Stimulated activated naive CD8-positive, alpha-beta T cell treated with anti-CD3 and anti-CD28 coated beads, Interleukin-15, Interleukin-2, amounts not matched to agents 100 U/mL and 50 U/mL, for 24 hours (primary cell): ENCODE measurements at places on chromosomes 5 and 9.
A peak's percentile ranks its signal among the peaks of the same experiment; 100 is the strongest.

DNA sequence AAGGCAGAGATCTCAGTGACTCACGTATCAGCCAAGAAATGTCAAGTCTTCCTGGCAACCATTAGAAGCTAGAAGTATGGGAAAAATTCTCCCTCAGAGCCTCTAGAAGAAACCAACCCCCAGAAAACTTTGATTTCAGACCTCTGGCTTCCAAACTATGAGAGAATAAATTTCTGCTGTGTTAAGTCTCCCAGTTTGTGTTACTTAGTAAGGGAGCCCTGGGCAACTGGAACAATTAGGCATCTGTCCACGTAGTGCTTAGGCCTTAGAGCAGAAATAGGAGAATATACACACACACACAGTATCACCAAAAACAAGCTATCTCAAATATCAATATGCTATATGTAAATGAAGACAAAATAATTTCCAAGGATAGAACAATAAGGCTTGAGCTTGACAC, 894.8 kb upstream of the CDH10 start:
- DNase-seq = no peak

- no peak for DNase-seq
These were observed 287.8 kb upstream of the RASA1 start for GRCh38 chr5:86979811-86980411.

GRCh38 chr9:109816490-109816889, 36.5 kb downstream of the PALM2AKAP2 start:
- no peak for DNase-seq

DNA sequence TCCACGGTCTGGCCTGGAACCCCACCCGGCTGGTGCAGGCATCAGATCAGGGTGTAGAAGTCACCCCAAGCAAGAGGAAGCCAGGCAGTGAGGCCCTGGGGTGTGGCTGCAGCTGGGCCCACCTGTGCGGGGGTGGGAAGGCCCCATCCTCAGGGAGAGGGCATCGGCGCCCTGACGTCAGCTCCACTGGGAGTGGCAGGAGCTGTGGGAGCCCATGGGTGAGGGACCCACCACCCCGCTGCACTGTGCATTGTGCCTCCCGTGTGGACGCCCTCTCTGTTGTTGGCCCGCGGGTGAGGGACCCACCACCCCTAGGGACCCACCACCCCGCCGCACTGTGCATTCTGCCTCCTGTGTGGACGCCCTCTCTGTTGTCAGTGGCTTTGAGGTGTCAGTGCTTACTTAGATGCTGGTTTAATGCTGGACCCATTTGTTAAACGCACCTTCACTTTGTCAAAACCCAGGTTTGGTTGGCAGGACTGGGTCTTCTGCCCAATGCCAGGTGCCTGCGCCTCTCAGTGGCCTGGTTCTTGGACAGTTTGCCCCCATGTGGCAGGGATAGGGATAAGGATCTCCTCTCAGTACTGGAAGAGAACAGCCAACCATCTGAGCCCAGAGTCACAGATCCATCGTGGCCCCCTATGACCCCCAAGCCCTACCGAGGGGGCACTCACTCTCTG, 6.9 kb upstream of the EXOC3 start:
- DNase-seq = no peak

DNA sequence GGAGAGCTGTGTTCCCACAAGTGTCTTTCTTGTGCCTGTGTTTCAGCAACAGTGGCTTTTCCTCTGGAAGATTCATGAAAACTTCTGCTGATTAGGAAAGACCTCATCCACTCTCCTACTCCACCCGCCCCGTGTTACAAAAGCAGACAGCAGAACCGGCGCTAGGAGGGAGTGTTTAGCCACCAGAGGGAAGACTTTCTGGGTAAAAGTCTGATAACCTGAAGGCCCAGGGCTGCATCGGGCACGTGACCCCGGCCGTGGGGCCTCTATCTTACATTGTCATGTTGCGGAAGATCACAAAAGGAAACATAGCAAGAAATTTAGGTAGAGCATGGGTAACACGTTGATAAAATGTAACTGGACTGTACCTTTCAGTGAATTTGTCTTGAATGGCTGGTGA, 32.0 kb upstream of the DMRT2 start:
- DNase-seq = peak; percentile 9

GRCh38 chr5:6937677-6938076, 224.4 kb downstream of the TENT4A start:
- DNase-seq = no peak

GRCh38 chr9:68416936-68417564, 60.6 kb downstream of the PGM5 start:
- no peak for DNase-seq
